ENCODE measurements at places on chromosomes 5 and 9.
A peak's percentile ranks its signal among the peaks of the same experiment; 100 is the strongest.

DNA sequence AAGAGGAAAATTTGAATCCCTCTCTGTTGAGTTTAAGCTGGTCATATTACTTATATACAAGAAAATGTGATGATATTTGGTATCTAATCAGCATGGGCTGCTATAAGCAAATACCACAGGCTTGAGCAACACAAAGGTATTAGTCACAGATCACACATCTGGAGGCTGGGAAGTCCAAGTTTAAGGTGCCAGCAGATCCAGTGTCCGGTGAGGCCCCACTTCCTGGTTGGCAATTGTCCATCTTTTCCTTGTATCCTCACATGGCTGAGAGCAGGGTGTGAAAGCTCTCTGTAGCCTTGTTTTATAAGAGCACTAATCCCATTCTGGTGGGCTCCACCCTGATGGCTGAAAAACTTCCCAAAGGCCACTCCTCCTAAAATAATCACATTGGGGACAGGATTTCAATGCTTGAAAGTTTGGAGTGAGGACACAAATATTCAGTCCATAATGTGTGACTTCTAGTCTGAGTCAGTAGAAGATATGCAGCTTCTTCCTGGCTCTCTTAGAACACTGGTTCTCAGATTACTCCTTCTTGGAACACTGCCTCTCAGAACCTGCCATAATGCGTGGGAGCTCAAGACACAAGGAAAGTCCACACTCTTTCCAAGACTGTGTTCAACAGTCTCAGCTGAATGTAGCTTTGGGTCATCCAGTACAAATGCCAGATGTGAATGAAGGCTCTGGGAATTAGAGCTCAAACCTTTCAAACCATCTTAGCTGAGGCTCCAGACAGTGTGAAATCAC, 124.1 kb downstream of the PRDM9 start:
- DNase-seq: no peak

DNA sequence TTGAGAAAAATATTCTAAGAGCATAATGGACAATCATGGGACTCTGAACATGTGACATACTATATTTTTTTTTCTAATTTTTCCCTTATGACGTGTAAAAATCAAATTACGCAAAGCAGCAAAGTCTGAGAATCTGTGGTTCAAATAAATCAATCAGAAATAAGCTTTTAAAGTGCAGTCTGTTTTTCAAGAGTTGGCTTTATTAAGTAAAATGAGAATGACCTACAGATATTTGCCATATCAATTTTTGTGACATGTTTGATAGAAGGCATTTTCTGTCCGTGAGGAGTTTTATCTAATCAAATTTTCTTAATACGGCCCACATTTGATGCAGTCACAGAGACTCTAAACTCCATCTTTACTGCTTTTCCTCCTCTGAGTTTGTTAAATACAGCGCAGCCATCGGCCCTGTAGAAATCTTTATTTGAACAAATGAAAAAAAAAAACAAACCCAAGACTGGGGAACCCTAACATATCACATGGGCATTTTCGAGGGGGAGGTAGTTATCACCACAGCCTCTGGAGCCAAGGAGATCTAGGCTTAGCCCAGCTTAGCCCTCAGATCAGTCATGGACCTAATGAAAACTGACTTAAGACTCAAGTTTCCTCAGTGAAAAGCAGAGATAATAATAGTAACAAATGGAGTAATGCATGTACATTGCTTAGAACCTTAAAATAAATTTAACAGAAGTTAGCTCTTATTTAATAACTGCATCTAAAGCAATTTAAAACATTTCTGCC, 263.6 kb upstream of the C9orf72 start:
- DNase-seq: no peak

- no peak for DNase-seq
Measured at GRCh38 chr9:35675732-35676392, 2.1 kb downstream of the CA9 start.

GRCh38 chr9:83199240-83199639, 136.3 kb upstream of the RASEF start:
- peak; percentile 16 for DNase-seq

- DNase-seq: no peak
Measured at GRCh38 chr5:147454996-147455677, 54.7 kb downstream of the DPYSL3 start.

GRCh38 chr9:100579665-100580064, 1.8 kb downstream of the CAVIN4 start:
- DNase-seq: no peak

Data from HCT116 (cell line).